Activated gamma-delta T cell (primary cell): ENCODE measurements at places on chromosomes 12 and 14.

GRCh38 chr12:123057513-123058265 lies 77.2 kb downstream of the ARL6IP4 start:
- DNase-seq: no peak

DNA sequence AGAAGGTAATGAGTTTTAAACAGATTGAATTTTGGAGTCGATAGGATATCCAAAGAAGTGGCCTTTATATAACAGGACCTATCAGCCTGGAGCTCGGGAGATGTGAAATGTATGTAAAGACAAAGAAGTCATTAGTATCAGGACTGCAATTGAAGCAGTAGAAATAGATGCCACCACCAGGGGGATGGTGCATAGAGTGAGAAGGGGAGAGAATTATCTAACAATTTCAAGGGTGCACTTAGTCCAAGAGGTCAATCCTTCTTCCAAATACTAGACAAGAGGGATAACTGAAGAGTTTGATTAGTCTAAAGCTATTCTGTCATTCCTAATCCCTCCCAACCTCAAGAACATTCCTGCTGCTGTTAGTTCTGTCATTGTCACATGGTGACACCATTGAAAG lies 127.8 kb downstream of the CFAP54 start:
- DNase-seq: no peak

- no peak for DNase-seq
Observed at GRCh38 chr14:105140581-105140980, 28.0 kb downstream of the JAG2 start.

DNA sequence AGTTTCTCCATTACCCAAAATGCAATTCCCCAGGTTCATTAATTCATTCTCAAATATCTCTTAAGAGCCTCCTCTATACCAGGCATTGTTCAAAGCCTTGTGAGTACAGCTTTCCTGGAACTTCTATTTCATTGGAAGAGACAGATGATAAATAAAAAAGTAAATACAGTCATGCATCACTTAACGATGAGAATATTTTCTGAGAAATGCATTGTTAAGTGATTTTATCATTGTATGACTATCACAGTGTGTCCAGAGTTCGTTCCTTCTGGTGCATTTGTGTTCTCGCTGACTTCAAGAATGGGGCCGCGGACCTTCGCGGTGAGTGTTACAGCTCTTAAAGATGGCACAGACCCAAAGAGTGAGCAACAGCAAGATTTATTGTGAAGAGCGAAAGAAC lies 66.0 kb downstream of the ANO4 start:
- DNase-seq: no peak

- no peak for DNase-seq
Observed at GRCh38 chr14:92215579-92215978, 93.8 kb downstream of the CPSF2 start.

- DNase-seq: no peak
Observed at GRCh38 chr12:15778126-15778525, 11.1 kb downstream of the EPS8 start.
